ENCODE measurements at places on chromosomes 2 and 18. TPM values are rescaled to one million over a fixed set of nuclear protein-coding genes. Genes with fewer than 3 reads are reported as not detected.

GRCh38 chr18:28152354-28152753 lies 24.6 kb downstream of the CDH2 start:
- DNase-seq: no peak

DNA sequence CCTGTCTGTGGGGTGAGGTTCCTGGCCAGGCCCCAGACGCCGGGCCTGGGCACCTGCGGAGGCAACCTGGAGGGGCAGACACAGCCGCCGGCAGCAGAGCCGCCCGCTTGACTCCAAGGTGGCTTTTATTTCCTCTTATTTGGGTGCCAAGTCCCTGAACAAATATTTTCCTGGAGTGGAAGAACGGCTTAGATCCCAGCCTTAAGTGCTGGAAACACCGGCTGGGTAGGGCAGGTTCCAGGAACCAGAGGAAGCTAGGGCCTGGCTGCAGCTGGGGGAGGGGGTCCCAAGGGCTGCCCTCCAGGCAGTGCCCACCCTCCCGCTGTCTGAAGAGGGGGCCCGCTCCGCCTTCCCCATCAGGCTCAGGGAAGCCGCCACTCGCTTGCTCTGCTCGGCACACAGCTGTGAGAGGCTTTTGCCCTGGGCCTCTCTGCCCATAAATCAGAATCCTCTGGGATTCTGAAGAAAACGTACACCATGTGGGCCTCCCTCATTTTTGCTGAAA lies 28.2 kb downstream of the SDC1 start:
- no peak for DNase-seq

TTN gene
- total RNA-seq: 153 TPM

- no peak for DNase-seq
Observed at GRCh38 chr2:230990899-230991150, 5.1 kb upstream of the SPATA3 start.

- DNase-seq: no peak
Observed at GRCh38 chr2:200778038-200778437, 33.7 kb upstream of the BZW1 start.

DNA sequence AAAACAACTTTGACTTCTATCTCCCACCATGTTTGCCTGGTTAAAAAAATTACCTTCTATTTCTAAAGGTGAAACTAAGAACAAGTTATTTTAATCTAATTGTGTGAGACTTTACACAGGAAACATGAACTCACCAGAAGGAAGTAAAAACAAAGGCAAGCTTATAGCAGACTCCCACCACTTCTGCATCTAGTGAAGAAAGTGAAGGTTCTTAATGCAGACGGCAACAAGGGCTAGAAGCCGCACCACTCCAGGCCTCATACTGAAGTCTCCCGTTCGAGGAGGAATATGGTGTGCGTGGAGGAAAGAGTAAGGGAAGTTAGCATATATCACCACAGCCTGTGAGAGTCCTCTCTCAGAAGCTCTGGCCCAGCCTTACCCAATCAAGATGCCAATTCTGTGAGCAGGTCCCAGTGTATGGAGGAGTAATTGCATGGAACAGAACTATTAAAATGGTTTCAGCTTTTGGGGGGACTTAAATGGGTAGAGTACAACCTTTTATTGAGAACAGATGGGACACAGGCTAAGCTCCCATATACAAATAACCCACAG lies 958.7 kb downstream of the BCL11A start:
- DNase-seq: no peak

- DNase-seq: no peak
Observed at GRCh38 chr2:237744613-237745249, 53.8 kb upstream of the RBM44 start.

ACMSD gene
- total RNA-seq: not detected

TRIM43 gene
- total RNA-seq: not detected

LRATD1 gene
- 15.4 TPM for total RNA-seq

MYO1B gene
- total RNA-seq: 138 TPM

DNA sequence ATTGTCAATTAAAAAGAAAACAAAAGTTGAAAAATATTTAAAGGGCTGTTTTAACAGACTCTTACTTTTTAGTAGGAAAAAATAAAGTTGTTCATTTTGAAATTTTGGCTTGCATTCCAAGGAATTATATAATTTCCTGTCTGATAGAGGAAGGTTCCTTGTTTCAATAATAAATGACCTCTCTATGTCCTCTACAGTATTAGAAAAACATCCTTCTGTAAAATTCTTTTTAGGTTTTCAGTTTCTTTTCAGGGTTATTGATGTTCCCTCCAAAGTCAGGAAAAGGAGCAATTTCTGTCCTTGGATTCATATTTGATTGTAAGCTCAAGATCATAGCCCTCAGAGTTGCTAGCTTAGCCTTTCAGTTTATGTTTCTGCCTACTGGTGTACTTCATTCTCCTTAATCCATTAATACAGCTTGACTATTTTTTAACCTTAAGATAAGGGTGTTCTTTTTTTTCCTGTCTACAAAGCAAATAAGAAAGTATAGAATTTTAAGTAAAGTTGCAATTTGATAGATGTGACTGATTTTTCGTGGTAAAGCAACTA lies 125.2 kb upstream of the COL3A1 start:
- DNase-seq: no peak

COL5A2 gene
- total RNA-seq: 964 TPM

ALPI gene
- not detected for total RNA-seq

TTR gene
- not detected for total RNA-seq

DNA sequence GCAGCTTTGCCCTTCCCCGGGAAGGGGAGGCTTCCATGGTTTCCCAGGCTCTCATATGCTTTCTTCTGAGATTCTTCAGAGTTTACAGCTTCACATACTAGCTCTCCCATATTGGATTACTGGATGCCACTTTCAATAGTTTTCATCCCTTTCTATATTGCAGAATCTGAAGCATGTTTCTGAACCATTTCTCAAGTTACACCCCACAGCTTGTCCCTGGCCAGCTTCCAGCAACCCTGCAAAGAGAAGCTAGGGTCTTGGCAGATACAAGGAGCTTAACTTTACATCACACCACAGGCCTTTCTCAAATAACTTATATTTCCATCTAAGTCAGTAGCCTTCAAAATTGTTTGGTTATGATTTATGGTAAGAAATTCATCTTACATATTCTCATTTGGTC lies 39.6 kb downstream of the LHCGR start:
- no peak for DNase-seq

Data from urinary bladder (tissue), 4 donors.